ENCODE measurements at places on chromosomes 4 and X.

DNA sequence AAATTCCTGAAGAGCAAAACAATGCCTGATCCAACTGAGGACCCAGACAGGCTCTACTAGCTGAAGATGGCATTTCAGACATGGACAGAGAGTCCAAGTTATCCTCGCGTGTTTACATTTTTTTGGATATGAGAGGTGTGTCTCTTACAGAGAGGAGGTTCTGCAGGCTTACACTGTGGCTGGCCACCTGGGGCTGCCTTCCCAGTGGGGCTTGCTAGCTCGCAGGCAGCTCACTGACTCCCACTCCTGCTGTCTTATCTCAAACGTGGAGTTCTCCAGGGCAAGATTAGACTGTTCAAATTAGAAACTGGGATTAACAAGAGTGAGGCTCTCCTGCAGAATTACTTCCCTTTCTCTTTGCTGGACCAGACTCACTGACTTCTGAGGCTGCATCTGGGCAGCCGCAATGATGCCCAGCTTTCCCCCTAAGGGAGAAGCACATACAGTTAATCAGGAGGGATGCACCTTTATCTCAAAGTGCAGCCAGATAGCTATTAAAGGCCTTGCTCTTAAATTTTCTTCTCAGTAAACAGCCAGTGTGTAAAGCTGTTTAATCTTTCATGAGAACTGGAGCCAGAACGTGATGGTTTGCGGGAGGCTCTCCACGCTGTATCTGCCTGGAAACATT lies 123.0 kb downstream of the ENPP6 start:
- no peak for DNase-seq

DNA sequence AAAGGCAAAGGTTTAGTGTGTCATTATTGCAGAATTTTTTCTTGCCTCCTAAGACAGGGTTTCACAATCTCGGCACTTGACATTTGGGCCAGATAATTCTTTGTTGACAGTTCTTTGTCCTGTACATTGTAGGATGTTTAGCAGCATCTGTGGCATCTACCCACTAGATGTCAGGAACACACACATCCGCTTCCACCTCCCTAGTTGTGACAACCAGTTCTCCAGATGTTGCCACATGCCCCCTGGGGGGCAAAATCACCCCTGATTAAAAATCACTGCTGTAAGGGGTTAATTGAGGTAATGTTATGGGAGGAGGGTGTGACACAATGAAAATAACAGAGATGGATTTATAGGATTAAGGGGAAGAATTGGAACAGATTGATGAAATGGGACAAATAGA lies 75.3 kb downstream of the HMGB2 start:
- no peak for DNase-seq

GRCh38 chr4:93761286-93761685 lies 67.3 kb upstream of the ATOH1 start:
- no peak for DNase-seq

DNA sequence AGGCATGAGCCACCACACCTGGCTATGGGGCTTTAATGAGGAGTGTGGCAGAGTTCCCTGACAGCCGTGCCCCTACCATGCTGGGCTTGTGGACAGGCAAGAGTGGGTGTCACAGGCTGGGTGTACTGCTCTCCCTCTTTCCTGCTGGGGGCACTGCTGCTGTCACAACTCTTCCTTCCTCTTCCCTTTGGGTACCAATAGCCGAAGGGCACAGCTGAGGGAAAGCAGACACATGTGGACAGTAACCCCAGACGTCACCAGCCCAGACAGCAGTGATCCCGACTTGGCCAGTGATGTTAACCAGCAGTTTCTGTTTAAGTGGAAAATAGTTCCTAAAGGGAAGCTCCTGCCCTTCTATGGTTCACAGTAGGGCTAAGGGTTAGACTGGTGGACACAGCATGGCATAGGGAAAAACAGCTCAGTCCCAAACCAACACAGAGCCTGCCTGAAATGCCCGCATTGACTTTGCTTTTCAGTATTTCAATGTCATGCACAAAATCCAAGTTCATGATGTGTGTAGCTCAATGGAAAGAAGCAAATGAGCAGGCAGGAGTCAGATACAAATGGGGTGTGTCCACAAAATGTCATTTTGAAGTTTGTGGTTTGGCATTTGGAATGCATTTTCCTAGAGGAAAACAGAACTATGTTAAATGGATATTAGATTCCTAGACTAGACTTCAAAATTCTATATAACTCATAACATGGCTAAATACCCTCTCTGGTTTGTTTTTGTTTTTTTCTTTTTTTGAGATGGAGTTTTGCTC lies 24.9 kb upstream of the DDX3X start:
- DNase-seq, result no peak

DNA sequence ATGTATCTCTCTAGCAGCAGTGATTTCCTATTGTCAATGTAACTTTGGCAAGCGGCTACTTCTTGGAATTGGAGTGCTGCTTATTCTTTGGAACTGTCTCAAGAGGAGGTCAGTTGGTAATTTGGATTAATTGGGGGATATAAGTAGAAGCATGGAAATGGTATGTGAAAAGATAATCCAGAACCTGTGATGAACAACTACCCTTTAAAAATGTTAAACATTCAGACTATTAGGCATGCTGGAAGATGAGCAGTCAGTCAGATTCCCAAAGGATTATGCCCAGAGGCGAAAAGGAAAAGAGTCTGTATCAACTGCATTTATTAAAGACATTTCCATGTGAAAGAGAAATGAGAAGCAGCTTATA lies 62.5 kb downstream of the SEC24D start:
- no peak for DNase-seq

DNA sequence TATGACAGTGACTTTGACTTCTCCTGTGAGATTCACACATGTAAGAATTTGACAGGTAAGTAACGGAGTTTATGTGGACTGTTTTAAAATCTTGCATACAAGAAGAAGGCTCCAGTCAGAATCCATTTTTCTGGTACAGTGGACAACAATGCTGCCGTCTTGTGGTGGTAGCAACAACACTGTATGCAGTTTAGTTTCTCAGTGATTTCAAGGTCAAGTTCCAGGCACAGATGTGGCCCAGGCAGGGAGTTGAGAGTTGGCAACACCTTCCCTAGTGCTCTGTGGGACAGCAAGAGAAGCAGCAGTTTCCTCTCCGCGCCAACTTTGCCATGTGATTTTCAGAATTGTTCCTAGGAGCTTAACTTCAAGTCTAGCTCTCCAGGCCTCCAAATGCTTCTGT lies 56.0 kb upstream of the STPG2 start:
- no peak for DNase-seq

DNA sequence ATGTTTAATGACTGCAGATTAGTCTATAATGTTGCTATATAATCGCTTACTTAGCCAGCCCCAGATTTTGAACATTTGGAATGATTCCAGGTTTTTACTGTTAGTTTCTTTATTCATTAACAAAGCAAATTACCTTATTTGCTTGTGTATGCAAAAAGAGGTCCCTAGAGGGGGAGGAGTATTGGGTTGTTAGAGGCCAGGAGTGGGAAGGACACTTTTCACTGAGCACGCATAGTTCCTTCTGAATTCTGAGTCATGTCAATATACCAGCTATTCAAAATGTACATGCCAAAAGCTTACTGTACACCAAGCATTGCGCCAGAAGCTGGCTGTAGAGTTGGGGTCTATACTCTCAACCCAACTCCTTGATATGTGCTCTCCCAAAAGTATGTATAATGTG lies 5.1 kb upstream of the DGAT2L6 start:
- no peak for DNase-seq

DNA sequence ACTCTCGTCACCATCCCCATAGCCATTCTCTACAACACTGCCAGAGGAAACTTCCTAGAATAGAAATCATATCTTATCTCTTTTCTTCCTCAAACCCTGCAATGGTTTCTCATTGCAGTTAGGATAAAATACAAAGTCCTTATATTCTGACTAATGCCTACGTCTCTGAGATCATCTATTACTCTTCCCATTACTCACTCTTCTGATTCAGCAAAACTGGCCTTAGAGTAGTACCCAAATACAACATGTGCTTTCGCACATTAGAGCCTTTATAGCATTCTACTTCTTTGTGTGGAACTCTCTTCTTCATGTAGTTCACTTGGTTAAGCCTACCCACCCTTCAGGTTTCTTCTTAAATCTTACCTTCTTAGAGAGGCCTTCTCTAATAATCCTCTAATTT lies 28.0 kb downstream of the LHFPL1 start:
- no peak for DNase-seq

DNA sequence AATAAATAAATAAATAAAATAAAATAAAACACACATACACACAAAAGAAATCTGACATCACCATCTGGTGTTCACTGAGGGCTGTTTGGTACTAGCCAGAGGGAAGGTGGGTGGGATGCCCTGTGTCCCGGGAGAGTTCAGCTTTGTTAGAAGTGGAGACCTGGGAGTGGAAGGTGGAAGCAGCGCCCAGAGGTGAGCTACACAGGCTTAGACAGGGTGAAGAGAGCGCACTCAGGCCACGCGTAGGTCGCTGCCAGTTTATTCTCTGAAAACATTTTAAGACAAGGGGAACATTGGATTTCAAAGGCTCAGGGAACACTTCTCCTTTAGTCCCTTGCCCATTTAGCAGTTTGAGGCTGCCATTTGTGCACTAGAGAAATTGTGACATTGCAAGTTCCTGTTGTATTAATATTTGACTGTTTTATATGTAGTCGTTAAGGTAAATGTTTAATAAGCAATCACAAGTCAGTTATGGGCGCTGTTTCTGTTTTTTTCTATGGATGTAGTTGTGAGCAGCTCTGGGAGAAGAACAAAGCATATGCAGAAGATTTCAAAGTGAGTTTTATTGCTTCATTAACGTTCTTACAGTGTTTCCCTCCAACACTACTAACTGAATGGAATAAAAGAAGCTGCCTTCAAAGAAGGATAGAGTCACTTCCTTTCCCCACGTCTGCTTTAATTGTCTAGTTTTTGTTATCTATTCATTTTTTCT lies 405.5 kb upstream of the NR3C2 start:
- no peak for DNase-seq

DNA sequence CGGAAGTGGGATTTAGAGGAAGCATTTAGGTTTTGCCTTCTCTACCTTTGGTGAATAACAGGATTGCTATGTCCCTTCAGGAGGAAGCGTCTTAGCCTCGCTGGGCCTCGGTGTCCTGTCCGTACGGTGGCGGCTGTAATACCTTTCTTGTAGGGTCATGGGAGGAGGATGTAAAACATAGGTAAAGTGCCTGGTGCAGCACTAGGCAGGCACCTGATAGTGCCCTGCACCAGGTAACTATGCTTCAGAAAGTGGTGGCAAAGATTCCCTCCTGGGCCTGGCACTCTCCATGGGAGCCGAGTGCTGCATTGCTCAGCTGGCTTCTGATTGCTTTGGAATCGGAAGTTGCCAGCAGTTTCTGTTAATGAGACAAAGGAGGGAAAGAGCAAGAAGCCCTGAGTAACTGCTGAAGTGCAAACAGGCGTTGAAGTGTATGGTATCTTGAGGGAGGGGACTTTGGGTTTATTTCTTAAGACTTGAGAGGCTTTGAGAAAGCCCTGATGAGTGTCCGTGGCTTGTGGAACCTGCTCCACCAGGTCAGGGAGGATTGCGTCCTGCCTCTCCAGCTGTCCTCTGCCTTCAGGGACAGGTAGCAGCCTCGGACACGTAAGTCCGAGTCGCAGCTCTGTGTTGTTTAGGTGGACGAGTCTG lies 45.8 kb downstream of the TBC1D14 start:
- DNase-seq, result no peak

DNA sequence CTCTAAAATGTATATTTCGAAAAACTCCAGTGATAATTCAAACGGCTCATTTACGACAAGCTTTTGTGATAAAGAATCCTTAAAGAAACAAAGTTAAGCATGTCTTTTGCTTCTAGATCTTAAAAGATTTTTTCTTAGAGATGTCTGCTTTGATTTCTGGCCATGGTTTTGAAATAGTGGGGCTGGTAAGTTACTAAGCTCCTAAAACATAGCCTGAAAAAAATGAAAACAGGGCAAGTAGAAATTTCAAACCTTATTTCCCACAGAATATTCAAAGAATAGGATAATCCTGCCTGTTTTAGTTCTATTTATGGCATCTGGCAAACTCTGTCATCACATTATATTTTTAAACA lies 318.3 kb downstream of the ARHGAP24 start:
- no peak for DNase-seq

All from GM12864 (cell line).